ENCODE measurements at places on chromosomes 3 and 15.

GRCh38 chr15:69860321-69860720, 237.4 kb downstream of the TLE3 start:
- DNase-seq, result no peak

DNA sequence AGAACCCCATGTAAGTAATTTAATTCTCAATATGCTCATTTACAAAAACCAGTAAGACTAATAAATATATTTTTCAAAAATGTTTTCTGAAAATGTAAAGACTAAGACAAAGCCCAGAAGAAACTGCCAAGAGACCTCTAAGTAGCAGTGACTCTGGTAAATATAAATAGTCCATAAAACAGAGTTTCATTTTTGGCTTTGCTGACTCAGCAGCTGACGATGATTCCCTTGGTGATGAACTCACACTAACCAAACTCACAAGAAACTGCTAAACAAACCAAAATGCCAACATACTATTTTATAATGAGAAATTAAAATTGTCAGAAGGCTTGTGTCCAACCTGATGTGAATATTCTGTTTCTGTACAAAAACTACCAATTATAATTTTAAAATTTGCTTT, 31.5 kb upstream of the IMPG2 start:
- no peak for DNase-seq

DNA sequence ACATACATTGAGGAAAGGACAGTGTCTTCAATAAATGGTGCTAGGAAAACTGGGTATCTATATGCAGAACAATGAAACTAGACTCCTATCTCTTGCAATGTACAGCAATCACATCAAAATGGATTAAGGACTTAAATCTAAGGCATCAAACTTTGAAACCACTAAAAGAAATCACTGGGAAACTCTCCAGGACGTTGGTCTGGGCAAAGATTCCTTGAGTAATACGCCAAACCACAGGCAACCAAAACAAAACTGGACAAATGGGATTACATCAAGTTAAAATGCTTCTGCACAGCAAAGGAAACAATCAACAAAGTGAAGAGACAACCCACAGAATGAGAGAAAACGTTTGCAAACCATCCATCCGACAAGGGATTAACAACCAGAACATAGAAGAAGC, 14.5 kb downstream of the LAMP3 start:
- no peak for DNase-seq

GRCh38 chr15:54304321-54304720, 326.1 kb downstream of the UNC13C start:
- DNase-seq, result no peak

DNA sequence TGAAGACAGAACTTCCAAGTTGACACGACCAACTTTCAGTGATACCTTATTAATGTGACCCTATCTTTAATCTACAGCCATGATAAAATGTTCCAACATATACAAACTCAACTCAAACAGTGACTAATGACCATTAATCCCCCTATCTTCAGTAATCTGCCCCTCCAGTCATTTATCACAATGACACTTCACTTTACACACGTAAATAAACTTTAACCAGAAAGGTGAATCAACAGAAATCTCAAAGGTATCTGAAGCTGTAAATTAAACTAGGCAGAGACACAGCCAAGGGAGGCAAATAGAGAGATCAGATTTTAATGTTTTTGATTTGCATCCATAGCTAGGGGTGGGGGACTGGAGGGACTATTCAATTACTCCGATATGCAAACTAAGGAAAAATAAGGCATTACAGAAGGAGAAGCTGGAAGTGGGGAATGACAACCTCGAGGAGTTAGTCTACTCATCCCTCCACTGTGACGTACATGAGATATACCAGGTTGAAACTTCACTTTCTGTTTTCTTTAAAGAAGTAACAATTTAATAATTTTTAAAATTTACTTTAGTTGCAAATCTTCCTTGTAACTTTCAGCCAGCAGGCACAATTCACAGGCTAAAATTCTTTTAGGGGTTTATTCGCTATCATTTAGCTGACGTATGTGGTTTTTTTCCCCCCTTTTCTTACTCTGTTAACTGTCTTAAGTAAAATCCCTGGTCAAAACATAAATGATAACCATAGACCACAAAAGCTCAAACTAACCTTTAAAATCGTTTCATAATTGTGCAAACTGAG, 751.0 kb downstream of the ROBO1 start:
- no peak for DNase-seq

DNA sequence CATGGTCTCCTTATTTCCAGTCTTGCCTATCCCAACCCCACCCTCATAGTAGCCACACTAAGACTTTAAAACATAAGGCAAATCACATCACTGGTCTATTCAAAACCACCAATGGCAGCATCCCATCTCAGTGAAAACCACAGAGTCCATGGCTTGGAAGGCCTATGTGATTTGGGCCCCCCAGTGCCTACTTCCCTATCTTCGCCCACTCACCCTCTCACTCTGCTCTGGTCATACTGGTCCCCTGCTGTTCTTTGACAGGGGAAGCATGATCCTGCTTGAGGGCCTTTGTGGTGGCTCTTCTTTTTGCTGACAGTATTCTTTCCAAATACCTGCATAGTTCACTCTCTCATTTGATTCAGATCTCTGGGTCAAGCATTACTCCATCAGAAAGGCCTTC, 3.3 kb downstream of the GTF2A2 start:
- DNase-seq, result no peak

DNA sequence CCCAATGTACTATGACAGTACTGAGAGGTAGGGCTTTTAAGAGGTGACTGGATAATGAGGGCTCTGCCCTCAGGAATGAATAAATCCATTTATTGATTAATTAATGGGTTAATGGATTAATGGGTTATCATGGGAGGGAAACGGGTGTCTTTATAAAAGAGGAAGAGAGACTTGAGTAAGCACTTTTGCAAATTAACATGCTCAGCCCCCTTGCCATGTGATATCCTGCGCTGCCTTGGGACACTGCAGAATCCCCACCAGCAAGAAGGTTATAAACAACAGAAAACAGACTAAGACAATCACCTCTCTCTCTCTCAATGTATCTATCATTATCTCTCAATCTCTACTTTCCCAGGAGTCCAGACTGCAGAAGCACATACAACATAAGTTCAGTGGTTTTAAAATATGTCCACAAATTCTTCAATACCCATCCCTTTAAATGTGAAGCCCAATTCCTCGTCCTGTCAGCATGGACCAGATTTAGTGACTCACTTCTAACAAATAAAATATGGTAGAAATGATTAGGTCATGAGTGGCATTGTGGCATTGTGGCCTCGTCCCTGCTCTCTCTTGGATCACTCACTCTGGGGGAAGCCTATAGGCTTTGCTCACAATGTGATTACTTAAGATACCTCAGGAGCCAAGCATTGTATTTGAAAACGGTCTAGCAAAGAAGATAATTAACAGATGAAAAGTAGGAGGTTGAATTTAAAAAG, 40.0 kb upstream of the IL12A start:
- no peak for DNase-seq

- DNase-seq, result no peak
These were observed 583.8 kb upstream of the NECTIN3 start for GRCh38 chr3:110487840-110488239.

DNA sequence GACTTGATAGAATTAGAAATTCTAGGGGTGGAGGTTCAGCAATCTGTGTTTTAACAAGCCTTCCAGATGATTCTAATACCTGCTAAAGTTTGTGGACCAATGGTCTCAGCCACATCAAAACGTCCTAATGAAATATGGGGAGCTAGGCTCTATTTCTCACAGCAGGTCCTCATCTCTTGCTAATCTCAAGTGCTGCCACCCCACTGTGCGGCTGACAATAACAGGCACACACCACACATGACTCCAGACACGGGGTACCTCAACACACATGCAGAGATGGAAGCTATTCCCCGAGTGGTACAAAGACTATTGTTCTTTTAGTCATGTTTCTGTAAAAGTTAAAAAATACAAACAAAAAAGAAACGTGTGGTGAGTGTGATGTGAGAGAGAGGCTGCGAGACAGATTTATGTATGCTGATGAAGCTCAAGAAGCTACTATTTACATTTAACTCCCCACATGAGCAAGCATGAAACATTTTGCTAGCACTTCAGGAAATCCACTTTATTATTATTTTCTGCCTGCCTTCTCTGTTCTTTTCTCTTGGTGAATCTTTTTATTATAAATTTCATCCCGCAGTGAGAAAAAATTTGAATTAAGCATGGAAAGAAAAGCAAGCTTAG, 405.6 kb downstream of the MAGI1 start:
- DNase-seq, result no peak
